ENCODE measurements at places on chromosomes 16 and 17.

GRCh38 chr16:87192452-87193073, 124.6 kb downstream of the C16orf95 start:
- no peak for DNase-seq

DNA sequence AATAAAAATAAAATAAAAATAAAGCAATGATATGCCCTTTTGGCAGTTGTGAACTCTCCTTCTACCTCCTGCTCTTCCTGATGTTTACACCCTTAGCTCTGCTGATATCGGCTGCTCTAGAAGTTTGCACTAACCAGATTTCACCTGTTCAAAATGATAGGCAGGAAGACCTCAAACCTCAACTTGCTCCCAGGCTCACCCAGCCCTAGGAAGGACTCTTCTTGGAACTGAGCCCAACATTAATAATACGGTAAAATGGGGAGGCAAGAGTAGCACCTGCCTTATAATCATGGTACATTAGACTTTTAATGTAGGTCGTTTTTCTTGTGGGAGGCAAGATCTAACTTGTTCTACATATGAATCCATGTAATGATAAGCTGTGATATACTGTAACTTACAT, 61.2 kb upstream of the MED13 start:
- DNase-seq, result no peak

DNA sequence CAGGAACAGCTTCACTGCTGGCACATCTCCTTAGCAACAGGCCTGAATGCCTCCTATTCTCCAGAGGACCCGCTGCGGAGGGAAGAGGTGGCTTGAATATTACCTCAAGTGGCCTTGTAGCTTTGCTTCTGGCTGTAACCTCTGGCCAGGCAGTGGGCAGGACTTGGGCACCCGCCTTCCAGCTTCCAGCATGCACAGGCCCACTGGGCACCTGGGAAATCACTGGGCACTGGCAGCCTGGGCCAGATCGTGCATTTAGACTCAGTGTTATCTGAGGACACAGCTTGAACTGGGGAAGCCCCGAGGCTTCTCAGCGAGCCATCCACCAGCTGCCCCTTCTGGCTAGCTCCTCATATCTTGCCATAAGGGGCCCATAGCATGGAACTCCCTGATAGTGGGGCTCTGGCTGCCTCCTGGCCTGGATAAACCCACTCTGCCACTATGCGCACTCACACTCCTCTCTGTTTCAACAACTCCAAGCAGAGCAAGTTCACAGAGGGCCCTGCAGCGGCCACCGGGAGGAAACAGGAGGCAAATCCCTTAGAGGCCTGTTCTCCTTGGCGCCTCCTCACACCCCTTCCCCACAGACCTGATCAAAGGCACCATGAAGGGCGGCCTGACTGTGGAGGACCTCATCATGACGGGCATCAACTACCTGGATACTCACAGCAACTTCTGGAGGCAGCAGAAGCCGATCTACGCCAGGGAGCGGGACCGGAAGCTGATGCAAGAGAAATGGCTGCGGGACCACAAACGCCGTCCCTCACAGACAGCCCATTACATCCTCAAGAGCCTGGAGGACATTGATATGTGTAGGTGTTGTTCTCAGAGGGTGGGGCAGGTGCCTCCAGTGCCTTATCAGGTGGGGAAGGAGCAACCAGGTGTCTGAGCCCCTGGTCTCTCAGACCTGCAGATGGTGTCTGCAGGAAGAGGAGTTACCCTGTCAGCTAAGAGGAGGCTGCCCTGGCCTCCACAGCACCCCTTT, 7.8 kb downstream of the ODAD4 start:
- no peak for DNase-seq

GRCh38 chr17:80260069-80260535, 550 bp upstream of the RNF213 start:
- DNase-seq, result no peak

GRCh38 chr16:74830648-74831047, 56.0 kb upstream of the FA2H start:
- DNase-seq, result no peak

DNA sequence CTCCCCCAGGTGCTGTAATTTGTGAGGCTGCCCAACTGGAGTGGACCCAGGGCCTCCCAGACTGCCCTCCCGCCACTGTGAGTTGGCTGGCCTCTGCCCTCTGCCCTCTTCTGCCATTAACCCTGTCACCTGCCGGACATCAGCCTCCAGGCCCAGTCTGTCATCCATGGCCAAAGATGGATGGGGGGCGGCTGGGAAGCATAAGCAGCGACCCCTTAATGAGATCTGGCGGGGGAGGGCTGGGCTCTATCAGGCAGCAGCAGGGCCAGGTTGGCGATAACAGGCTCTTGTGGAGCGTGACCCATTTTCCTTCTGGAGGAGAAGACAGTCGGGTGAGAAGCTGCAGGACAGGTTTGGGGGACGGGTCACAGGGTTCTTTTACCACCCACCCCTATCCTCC, 25.3 kb downstream of the CDK5RAP3 start:
- no peak for DNase-seq

- no peak for DNase-seq
These were observed 11.2 kb upstream of the RANGRF start for GRCh38 chr17:8277317-8277716.

- DNase-seq, result no peak
These were observed 6.7 kb downstream of the TRPV1 start for GRCh38 chr17:3602499-3602898.
